ENCODE measurements at places on chromosomes 2 and 18. TPM values are rescaled to one million over a fixed set of nuclear protein-coding genes. Genes with fewer than 3 reads are reported as not detected.
A peak's percentile ranks its signal among the peaks of the same experiment; 100 is the strongest.

Gene FN1
- 246 TPM for total RNA-seq

Gene DNAH6
- not detected for total RNA-seq

Gene UGT1A5
- total RNA-seq, result not detected

Gene DSG1
- 0.02 TPM for total RNA-seq

Gene TUBB8B
- total RNA-seq, result not detected

Gene CHRNG
- not detected for total RNA-seq

Gene ANKRD36
- total RNA-seq, result 4.2 TPM

Gene MCFD2
- total RNA-seq, result 124 TPM

Gene SCN1A
- not detected for total RNA-seq

Gene CCL20
- total RNA-seq, result not detected

GRCh38 chr2:21270708-21271122, 146.9 kb downstream of the TDRD15 start:
- no peak for DNase-seq

DNA sequence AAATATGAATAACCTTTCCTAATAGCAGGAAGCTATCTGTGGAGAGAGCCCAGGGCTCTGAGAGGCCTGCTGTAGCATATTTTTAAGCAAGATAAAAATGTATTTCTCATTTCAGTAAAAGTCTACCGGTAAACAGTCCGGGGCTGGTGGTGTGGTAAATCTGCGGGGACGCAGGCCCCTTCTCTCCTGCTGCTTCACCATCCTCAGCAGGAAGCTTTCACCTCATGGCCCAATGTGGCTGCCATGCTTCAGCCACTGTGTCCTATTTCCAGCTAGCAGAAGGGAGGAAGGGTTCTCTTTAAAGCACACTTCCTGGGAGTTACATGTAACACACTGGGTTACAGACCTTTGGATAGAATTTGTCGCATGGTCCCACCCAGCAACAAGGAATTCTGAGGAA, 79.5 kb upstream of the ODC1 start:
- no peak for DNase-seq

DNA sequence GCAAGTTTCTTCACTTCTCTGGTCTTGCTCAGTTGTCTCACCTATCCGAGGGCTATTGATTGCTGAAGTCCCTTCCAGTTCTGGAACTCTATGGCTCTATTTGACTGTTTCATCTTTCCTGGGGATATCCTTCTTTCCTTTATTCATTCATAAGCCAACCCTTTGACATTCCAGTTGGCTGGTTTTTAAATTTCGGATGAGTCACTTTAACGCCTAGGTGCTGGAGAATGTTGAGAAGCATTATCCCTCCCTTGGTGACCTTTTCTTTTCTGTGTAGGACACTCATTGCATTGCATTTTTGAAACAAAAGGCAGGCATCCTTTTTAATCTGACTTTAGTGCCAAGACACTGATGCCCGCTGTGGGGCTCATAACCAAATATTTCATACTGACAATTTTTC, 307.1 kb downstream of the TSN start:
- DNase-seq, result no peak

- DNase-seq, result no peak
Observed at GRCh38 chr2:57417007-57417406, 629.6 kb upstream of the VRK2 start.

DNA sequence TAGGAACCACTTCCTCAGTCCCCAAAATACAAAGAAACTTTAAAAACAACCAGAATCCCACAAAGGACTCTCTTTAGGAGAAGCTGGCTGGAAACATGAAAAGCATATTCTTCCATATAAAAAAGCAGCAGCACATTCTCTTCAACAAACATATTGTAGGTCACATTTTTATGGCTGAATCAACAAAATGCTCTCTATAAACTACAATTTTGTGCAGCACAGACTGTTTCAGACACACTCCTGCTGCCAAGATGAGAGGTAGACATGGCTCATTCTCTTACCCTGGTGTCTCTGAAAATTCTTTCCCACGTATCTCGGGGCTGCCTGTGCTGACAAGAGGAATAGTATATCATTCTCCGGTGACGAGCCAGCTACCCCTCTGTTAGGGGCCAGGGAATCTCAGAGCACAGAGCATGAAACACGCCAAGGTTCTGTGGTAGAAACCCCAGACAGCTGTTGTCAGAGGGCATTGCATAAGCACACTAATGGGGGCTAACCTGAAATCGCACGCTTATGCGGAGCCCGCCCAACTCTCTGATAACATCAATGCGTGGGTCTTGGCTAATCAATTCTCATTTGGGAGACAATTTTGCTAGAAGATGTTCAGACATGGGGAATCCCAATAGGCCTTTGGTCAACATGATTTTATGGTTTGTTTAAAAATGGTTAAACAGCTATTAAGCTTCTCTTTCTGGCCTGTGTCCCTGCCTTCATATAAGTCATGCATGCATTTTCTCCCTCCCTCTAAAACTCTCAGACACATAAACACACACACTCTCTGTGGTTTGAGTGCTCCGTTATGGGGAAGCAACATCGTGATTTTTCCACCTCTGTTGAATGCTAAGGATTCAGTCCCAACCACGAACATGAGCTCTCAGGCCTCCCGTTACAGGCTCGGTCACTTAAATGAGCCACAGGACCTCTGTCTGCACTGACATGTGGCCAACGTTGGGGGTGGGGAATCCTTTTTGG, 177.5 kb downstream of the INO80D start:
- peak; percentile 61 for DNase-seq

DNA sequence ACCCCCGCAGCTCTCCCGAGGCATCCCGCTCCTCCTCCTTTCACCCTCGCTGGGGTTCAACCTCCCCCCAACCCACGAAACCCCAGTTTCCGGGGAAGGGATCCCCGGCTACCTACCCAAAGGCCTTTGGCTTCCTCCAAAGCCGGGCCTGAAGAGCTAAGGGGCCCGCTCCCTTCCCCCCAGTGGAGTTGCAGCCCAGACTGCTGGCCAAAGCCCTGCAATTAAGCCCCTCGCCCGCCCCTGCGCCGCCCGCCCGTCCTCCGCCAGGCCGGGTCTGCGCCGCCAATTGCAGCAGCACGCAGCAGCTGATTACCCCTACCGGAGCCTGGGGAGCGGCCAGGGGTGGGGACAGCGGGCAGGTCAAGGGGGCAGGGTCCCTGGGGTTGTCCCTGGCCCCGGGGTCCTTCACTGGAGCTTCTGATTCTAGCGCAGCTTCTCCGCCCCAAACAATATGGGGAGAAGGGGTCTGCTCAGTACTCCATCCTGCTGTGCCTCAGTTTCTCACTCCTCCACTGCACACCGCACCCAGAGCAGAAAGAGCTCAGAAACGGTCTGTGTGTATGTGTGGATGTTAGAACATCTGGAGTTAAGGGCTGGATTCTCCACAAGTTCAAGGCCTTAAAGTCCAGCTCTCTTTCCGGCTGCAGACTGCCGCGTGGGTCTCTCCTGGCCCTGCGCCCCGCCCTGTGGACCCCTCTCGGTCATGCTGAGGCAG, 16.9 kb downstream of the WNT10A start:
- peak; percentile 2 for DNase-seq

DNA sequence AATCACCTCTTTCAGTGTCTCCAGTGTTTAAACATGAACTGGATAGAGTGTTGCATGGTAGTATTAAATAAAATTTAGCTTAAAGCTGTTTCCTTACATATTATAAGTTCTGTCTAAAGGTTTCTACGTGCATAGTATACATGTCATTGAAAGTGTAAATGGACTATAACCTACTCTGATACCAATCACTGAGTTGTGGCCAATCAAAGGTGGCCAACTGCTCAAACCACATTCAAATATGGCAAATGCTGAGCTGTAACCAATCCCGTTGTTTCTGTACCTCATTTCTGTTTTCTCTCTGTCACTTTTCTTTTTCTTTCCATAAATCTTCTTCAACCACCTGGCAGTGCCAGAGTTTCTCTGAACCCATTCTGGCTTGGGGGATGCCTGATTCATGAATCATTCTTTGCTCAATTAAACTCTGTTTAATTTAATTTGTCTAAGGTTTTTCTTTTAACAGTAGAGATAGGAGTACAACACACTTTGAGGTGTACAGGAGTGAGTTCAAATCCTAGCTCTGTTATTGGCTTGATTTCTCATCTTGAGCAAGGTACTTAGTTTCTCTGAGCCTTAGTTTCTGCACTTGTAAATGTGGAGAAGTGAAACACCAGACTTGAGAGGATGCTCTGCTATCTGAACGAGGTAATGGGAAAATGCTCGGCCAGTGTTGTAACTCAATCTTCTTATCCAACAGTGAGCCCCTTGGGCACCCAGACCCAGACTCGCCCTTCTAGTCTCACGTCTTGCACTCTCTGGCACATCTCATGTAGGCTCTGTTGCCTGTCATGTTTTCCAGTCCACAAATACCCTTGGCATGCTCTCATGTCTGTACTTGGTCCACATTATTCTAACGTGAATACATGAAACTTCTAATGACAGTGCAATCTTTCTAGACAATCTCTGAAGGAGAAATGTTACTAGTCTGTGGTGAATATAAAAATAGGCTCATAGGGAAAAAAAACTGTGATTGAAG, 228.0 kb downstream of the PIK3C3 start:
- DNase-seq, result peak; percentile 29

DNA sequence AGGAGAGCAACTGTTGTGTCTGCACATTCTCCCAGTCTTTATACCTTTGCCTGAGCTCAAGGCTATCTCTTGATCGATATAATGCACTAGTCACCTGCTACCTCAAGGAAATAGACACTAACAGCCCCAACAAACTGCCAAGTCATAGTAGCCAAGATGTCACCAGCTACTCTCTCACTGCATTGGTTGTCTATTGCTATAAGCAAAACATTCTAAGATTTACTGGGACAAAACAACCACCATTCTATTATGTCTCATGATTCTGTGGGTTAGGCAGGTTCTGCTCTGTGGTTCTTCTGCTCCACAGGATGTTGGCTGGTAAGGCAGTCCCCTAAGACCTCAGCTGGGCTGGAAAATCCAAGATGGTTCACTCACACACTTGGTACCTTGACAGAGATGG, 28.5 kb upstream of the MLPH start:
- no peak for DNase-seq

GRCh38 chr2:176599796-176600485, 330.7 kb downstream of the MTX2 start:
- DNase-seq, result no peak

GRCh38 chr18:66150650-66151049, 399.8 kb downstream of the CDH7 start:
- no peak for DNase-seq

DNA sequence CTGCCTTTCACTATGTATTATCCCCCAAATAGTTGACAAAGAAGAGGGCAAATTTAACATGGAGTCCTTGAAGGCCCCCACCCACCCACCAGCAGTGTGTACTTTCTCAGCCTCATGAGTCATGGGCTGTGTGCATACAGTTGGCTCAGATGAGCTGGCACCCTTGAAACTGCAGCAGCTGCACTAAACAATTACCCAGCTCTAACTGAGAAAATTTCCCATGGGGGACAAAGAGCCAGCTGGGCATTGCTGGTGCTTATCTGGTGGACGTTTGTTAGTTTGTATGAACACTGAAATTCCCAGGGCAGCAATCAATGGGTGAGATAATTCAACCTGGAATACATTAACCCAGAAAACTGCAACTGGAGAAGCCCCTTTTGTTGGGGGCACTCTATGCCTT, 131.7 kb downstream of the GCA start:
- peak; percentile 85 for DNase-seq

- no peak for DNase-seq
Observed at GRCh38 chr2:30425326-30425725, 21.7 kb upstream of the LCLAT1 start.

DNA sequence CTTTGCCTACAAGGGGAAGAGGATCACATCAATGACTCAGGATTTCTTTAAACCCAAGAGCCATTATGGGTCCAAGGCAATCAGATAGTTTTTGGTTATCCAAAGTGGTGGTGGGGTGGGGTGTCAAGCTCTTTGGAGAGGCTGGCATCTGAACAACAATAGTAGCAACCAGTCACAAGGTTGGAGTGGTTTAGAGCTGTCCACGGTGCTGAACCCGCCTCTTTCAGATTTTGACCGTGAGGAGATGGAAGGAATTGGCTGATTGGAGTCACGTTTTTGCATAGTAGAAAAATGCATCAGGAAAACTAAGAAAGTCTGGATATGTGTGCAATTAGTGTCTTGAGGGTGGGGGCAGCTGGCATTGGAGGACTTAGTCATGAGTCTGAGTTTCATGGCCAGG, 159.9 kb downstream of the LOXHD1 start:
- DNase-seq, result no peak

- DNase-seq, result no peak
Observed at GRCh38 chr2:10398496-10398895, 49.6 kb downstream of the ODC1 start.

GRCh38 chr2:37148325-37148724, 8.5 kb downstream of the EIF2AK2 start:
- no peak for DNase-seq

DNA sequence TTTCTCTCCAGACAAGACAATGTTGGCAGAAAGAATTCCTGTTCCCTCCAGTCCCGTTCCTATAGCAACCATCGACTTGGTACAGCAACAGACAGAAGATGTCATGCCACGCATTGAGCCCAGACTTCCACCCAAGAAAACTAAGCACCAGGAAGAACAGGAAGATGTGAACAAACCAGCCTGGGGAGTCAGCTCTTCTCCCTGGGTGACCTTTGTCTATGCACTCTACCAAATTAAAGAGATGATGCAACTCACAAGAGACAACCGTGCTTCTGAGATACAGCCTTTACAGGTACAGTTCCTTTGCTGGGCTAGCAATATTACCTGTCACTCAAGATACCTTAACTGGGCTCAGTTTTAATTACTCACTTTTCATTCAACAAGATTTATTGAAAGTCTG, 37.1 kb downstream of the NEMP2 start:
- DNase-seq, result no peak

GRCh38 chr2:231126123-231126522, 1.3 kb upstream of the HTR2B start:
- no peak for DNase-seq

GRCh38 chr2:47196046-47196445, 40.9 kb upstream of the STPG4 start:
- no peak for DNase-seq

DNA sequence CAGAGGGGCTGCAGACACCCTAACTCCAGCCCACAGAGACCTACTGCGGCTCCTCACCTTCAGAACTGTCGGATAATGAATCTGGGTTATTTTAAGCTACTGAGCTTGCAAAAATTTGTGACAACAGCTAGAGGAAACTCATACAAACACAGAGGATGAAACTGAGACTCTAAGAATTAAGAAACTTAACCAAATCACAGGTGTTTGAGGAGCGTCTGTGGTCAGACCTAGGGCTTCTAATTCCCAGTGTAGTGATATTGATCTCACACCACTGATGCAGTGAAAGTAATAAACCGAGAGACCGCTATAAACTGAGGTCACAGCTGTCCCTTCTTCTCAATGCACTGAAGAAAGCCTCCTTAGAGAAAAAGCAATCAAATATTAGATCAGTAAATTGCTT, 110.1 kb downstream of the RGPD3 start:
- no peak for DNase-seq

GRCh38 chr2:205293559-205293958, 388.7 kb upstream of the NRP2 start:
- DNase-seq, result no peak

DNA sequence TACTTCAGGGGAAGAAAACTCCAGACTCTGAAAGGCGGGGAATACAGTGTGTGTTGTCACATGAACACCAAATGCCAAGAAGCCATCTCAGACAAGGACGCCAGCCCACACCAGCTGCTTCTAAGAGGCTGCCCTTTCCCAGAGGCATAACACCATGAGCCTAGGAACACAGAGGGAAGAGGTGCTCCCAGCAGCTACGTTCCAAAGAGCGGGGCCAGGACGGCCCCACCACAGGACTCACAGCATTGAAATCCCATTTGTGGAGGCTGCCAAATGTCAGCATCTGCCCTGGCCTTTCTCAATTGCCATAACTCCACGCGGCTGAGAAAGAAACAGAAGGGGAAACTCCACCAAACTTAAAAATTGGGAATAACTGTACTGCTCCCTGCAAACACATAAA, 20.1 kb upstream of the ID2 start:
- DNase-seq, result no peak

All from H4 (cell line).